NCI-H1105 treated with DMSO at 0.1 percent for 48 hours (cell line): ENCODE measurements at places on chromosomes 7 and 10.

GRCh38 chr10:10055656-10056442 is 961.8 kb upstream of the CELF2 start:
- DNase-seq = no peak

DNA sequence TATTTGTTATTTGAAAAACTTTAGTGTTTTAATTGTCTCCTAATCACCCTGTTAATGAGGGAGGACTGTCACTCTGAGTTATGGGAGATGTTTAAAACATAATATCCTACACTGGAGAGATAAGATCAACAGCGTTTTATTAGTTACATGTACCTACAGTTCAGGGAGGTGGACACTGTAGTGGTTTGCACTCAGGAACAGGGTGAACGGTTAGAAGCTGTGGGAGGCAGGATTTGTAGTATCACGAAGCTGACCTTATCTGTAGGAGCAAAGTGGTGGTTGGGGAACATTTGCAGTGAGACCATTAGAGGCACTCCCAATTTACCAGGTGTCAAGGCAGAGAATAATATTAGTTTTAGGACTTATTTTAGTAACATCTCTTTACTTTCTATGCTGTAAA is 193.3 kb upstream of the KCND2 start:
- no peak for DNase-seq

GRCh38 chr7:121531175-121532070 is 135.3 kb upstream of the FAM3C start:
- DNase-seq = no peak

DNA sequence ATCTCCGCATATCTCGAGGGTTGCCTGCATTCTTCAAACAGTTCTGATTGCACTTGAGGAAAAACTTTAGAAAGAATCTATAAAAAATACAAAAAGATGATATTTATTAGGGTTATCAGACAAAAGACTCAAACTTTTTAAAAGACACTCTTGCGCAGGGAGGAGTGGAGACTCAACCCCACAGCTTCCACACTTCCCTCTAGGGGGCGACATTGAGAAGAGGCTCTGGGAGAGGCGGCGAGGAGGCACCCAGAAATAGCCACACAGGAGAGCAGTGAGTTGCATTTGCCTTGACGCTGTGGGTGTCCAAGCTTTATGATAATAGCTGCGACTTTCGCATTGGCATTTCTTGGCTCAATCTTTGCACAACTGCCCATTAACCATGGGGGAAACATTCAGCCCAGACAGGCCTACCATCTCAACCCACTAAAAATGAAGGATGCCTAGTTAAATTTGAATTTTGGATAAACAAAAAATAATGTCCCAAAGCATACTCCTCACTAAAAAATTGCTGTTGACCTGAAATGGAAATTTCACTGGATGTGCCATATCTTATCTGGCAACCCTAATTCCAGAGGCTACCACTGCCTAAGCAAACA is 86.2 kb downstream of the EBF3 start:
- DNase-seq = no peak

GRCh38 chr10:46068117-46068516 is 22.0 kb upstream of the MSMB start:
- no peak for DNase-seq

DNA sequence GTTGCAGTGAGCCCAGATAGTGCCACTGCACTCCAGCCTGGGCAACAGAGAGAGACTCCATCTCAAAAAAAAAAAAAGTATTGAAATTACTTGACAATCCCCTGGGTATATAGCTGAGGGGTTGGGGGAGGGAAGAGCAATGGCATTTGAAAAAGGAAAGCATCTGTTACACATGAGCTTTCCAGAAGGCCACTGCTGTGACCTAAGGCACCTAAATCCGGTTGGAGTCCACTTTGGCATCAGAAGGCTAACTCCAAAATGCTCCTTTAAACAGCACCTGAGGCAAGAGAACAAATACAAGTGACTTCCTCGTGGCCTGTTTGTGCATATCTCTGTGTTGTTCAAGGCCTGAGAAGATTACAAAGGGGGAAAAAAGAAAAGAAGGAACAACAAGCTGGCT is 74.8 kb upstream of the PALS2 start:
- DNase-seq = no peak

GRCh38 chr7:157238087-157238486 is 98.7 kb upstream of the DNAJB6 start:
- no peak for DNase-seq

- no peak for DNase-seq
These were observed 20.5 kb upstream of the SERPINE1 start for GRCh38 chr7:101106386-101106785.
